ENCODE measurements at places on chromosomes 1 and 21.

- no peak for DNase-seq
These were observed 3.3 kb downstream of the PDZK1IP1 start for GRCh38 chr1:47186267-47187185.

GRCh38 chr1:90402893-90403849 is 313.9 kb downstream of the BARHL2 start:
- peak; percentile 24 for DNase-seq

DNA sequence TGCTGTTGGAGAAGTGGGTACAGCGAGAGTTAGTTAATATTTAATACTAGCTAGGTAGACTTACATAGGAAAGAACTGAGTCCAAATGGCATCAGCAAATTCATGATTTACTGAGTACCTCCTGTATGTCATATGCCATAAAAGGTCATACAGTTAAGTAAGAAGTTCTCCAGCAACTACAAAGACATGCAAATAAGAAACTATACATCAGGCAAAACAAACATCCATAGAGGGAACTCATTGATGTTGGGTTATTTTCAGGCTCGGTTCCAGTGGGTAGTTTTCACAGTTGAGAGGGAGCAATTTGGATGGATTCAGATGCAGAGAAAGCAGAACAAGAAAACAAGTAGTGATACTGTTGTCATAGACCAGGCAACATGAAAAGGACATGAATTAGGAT is 164.9 kb upstream of the L1TD1 start:
- no peak for DNase-seq

DNA sequence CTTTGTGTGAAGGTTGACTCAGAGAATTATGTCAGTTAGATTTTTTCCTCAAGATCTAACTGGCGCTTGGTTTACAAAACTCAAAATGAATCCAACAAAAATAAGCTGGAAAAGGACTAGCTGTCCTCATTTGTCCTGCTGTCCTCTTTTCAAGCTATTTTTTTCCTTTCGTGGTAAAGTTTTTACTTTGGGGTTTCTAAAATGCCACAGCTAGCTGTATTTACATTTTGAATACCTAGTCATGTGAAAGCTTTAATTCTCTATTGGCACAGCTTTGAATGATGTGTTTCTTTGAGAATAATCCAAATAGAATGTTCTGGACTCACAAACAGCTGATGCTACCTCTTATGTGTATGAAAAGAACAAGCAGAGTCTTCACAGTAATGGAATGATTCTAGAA is 673.6 kb upstream of the NR5A2 start:
- peak; percentile 45 for DNase-seq

- DNase-seq, result no peak
These were observed 16.4 kb downstream of the HEYL start for GRCh38 chr1:39623053-39623452.

DNA sequence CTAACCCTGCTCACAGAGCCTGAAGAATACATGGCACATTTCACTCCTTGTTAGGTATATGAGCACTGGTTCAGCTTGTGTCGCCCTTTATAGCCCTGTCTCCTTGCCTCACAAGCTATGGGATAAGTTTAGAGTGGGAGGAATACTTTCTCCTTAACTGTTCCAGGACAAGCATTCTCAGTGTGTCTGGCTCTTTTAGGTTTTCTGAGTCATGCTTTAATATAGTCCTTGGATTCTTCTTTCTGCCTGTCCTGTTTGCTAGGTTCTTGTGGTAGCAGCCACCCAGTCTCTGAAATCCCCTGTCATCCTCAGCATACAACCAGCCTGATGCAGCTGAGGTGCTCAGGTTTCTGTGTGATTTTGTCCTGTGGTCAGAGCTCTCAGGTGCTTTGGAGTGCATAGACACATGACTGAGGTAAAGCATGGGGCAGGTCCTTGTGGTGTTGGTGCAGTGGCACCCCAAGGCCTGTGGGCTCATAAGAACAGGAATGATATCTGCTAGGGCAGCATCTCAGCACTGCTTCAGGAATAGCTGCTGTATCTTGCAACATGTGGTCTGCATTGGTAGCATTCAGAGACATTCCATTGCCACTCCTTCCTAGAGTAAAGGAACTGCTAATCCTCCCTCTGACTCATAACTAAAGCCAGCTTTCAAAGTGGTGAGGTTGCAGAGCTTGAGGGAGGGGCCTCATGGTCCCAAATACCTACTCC is 14.2 kb upstream of the CASQ2 start:
- peak; percentile 49 for DNase-seq

- DNase-seq, result peak; percentile 57
These were observed 1.2 kb downstream of the FAM167B start for GRCh38 chr1:32247983-32248889.

DNA sequence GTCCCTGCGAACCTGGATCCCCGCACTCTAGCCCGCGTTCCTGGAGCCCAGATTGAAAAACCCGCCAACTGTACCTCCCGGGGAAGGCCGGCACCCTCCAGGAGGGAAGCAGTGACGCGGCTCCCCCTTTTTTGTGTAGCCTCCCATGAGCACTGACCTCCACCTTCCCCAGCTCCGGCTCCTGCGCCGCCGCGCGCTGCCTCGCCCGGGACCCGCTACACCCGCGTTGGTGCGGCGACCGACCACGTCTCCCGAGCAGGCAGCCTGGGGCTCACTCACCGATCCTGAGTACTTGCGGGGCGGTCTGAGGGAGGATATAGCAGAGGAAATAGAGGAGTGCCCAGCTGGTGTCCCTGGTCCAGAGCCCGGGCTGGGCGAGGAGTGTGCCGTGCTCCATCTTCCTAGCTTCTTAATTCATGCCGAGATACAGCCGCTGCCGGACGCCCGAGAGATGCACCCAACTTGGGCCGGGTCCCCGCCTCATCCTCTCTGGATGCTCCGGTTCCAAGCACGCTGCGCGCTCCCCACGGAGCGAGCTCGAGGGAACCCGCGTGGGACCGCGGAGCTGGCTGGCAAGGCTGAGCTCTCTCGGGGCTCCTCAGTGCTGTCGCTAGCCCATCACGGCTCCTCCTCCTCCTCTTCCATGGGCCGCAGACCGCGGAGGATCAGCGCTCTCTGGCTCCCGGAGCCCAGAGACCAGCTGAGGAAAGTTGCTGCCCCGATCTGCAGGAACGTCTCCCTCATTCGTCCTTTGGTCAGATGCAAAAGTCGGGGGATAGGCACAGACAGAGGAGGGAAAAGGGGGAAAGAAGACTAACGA is 482 bp downstream of the GRIK1 start:
- DNase-seq, result peak; percentile 5

DNA sequence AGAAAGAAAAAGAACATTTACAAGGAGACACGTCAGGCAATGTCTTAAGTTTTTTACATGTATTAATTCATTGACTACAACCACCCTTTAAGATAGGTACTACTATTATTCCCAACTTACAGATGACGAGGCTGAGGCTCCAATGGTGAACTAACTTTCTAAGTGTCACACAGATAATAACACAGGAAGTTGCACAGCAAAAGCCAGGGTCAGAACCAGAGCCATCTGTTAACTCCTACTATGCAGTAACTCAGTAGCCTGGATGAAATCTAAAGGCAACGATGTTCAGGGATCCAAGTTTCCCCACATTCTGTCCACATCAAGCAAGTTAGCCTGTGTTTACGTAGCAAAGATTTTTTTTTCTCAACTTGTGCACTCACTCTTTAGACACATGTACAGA is 371.7 kb downstream of the PTPRC start:
- no peak for DNase-seq

DNA sequence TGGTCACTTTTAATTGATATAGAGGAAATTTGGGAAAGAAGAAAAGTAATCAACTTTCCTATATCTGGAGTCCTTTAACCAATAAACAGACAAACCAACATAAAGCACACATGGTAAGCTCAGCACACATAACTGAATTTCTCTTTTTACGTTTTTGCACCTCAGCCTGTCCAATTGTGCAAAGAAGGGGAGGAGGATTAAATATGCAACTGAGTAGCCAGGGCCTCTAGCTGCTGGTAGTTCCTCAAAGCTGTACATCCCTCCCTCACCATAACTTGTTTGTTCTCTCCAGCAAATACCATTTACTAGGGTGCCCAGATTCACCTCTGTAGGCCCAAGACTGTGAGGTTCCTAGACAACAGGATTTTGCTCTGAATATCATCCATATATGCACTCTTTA is 25.4 kb downstream of the ST6GALNAC5 start:
- no peak for DNase-seq

DNA sequence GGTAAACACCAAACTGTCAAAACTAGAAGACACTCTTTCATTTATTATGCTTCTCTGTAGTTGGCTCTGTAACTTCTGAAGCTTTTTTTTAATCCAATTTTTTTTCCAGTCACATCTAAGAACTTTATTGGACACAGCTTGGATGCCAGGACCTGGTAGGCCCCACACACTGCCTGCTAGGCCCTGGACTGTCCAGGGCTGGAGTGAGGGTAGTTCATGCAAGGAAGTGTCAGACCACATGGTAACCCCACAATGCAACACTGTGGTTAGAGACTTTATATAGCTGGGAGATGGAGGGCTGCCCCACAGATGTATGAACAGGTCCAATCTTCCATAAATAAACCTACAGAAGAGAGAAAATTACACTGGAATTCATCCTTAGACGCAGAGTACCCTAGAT is 7.1 kb downstream of the SLC2A1 start:
- no peak for DNase-seq

DNA sequence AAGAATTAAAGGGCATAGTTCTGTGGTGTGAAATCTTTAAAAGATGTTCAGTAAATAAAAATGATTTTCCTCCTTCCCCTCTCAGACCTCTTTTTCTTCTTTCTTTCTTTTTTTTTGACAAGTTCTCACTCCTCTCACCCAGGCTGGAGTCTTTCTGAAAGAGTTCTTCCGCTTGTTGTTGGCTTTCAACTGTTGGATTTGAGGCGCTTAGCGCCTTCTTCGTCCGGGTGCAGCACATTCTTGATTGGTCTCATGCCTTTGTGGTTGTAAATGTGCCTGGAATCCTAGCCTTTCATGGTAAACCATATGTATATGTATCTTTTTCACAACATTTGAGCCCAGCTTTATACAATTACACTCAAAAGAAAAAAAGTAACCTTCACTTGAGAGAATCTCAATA is 980 bp upstream of the METTL18 start:
- DNase-seq, result no peak

GRCh38 chr1:115337633-115338456 is at the start of gene NGF:
NGF (minus strand) TSS chr1:115338249; CDS start chr1:115286795, 51,454 bp downstream.
- peak; percentile 35 for DNase-seq

DNA sequence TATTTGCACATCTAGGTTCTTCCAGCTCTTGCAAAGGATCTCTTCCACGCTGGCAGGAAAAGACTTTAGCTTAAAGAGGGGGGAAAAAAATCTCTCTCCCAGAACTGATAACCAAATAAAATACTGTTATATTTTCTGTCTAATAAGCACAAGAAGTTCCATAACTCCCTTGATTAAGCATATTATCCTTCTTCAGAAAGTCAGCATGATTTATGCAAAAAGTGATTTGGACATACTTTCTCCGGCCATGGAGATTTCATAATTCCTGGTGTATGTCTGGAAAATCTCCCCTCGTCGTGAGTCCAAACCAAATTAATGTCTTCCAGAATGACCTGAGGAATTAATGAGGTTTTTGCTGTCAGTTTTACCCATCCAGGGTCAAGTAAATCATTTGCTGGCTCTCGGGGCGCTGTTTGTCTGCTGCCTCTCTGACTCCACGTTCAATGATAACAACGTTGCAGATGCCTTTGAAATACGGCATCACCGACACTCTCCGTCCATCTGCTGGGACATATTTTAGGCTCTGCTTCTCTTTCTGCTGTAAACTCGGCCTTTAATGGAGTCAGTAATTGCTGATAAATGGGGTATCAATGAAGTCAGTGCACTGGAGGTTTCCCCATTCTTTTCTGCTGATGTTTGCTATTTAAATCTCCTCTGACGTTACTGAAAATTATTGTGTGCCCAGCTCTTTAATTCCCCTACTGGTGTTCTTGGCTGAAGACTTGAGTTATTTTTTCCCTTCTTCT is 112.9 kb downstream of the HLX start:
- DNase-seq, result peak; percentile 15

- DNase-seq, result no peak
These were observed 54.5 kb downstream of the GNG4 start for GRCh38 chr1:235595079-235595478.

DNA sequence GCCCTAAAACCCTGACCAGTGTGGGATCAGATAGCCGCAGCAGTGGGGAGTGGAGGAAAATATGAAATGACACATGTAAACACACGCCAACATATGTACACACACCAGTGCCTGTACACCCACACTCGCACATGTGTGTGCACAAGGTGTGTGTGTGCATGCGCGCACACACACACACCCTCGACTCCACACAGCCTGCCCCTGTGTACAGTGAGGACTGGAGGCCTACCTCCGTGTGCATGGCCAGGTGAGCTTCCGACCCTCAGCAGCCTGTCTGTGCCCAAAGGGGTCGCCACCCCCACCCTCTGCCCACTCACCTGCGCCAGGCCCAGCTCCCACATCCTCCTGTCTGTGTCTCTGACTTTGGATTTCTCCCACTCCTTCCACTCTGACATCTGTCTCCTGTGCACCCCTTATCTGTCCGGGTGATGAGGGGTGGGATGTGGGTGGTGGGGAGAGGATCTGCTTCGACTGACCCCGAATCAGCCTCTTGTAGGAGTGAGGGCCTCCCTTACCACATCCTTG is 31.7 kb downstream of the CITED4 start:
- DNase-seq, result no peak

GRCh38 chr1:176989754-176990153 is 174.8 kb downstream of the ASTN1 start:
- DNase-seq, result no peak

DNA sequence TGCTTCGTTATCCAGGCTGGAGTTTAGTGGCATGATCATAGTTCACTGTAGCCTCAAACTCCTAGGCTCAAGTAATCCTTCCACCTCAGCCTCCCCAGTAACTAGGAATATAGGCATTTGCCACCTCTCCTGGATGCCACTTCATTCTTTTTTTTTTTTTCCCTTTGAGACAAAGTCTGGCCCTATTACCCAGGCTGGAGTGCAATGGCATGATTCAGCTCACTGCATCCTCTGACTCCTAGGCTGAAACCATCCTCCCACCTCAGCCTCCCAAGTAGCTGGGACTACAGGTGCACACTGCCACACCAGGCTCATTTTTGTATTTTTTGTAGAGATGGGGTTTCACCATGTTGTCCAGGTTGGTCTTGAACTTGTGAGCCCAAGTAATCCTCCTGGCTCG is 19.3 kb downstream of the OSBPL9 start:
- DNase-seq, result no peak

- peak; percentile 68 for DNase-seq
These were observed 114.8 kb downstream of the CNIH3 start for GRCh38 chr1:224730965-224731364.

DNA sequence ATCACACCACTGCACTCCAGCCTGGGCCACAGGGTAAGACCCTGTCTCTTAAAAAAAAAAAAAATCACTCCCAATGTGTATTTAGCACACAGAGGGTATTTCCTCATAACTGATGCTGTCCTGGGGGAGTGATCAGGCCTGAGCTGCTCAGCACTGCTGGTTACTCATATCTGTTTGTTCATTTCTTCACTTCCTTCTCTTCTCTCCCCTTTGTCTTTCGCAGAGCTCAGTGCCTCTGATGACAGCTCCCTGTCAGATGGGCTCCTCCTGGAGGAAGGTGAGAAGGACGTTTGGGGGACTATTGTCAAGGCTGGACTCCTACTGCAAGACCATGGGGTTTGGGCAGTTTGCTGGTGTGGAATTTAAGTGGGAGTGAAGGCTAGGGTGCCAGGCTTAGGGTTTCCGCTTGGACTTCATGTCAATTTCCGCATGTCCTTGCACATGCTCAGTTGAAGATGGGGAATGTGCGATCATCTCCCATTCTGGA is 13.0 kb downstream of the INAVA start:
- no peak for DNase-seq

- no peak for DNase-seq
These were observed 18.8 kb downstream of the TNFRSF25 start for GRCh38 chr1:6447016-6447817.

GRCh38 chr21:27269644-27270043 is 302.8 kb upstream of the ADAMTS5 start:
- peak; percentile 84 for DNase-seq

Measured in fibroblast of gingiva (primary cell).